ENCODE measurements at places on chromosomes 4 and X.

GRCh38 chrX:148612431-148612830 is 112.0 kb downstream of the AFF2 start:
- no peak for DNase-seq

GRCh38 chrX:26208012-26208411 is 8.0 kb upstream of the MAGEB5 start:
- DNase-seq, result no peak

GRCh38 chr4:158929939-158930638 is 161.3 kb downstream of the FNIP2 start:
- DNase-seq, result no peak

DNA sequence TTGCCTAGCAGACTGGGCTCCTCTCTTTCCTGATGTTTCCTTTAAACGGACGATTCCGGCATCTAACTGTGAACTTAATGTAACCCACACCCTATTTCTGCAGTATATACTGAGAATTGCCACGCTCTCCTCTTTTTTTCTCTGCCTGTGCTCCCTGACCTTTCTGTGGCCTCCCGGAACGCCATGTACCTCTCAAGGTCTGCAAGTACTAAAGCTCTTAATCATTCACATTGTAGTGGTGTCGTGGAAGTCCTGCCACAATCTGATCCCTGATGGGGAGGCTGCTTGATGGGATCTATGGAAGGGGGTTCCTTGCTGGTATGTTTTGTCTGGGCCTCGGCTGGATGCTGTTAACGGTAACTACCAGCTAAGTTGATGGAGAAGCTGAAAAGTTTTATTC is 302.9 kb upstream of the EPHA5 start:
- DNase-seq, result no peak

- no peak for DNase-seq
Observed at GRCh38 chr4:158538911-158539310, 17.2 kb downstream of the RXFP1 start.

DNA sequence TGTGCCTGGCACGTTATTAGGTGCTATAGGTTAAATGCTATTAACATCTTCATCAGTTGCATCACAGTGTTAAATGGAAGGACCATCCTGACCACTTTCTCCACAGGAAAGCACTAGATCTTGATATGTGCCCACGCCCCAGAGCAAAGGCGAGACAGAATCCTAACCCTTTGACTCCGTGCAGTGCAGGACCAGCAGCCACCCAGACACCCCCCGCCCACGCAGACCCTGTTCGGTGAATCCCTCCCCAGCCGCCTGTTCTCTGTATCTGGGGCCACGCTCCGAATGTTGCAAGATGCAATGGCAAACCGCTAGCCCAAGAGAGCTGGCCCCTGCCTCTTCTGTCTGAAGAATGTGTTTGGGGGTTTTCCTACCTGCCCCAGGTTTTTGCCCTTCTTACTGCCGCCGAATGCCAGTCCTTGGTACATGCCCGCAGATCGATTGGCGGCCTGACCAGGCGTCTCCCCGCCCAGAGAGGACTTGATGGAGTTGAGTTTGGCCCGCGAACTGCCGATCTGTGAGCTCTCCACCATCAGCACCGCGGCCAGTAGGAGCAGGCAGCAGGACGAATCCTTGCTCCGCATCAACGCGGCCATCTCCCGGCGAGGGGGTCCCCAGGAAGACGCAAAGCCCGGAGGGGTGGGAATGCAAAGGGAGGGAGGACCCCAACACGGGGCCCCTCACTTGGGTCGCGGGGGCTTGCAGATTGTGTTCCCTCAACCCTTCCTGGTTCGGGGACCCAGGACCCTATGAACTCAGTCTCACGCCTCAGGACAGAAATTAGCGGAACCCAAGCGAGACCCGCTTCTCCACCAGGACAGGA is 906 bp downstream of the DKK2 start:
- no peak for DNase-seq

- no peak for DNase-seq
Observed at GRCh38 chrX:145856181-145856580, 38.6 kb downstream of the SLITRK2 start.

DNA sequence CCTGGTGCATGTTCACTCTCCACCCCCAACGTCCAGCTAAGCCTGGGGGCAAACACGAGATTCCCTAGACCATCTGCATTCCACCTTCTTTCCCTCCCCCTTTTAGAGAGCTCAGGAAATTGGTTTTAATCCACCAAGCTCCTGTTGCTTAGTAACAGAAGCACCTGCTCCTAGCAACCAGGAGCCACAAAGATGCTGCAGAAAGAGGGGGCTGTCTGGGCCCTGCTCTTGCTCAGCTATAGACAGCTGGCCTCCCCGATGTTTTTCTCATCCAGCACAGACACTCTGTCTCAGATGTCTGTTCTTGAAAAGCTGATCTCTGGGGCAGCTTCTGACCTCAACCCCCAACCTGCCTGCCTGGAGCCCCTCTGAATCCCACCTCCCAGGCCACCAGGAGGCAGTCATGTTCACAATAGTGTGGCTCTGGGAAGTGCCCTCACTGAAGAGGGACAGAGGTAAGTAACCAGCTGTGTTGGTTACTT is 71.5 kb downstream of the SLC16A2 start:
- DNase-seq, result no peak

GRCh38 chr4:10715696-10716095 is 31.1 kb upstream of the CLNK start:
- no peak for DNase-seq

DNA sequence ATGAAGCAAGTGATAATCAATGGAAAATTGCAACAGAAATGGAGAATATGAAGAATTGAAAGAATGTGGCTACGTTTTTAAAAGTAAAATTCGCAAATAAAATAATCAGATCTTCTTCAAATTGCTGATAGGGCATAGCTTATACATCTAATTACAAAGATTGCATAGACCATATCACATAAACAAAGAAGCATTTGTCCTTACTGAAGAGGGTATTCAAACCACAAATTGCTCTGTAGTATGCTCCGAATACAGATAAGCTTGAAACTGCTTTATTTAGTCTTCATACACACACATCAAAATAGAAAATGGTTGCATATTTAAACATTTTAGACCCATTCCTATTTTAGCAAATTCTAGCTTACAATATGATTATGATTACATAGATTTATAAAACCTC is 206.7 kb upstream of the SLIT2 start:
- DNase-seq, result no peak

GRCh38 chrX:13759152-13759718 is 24.7 kb downstream of the OFD1 start:
- DNase-seq, result peak; percentile 18

DNA sequence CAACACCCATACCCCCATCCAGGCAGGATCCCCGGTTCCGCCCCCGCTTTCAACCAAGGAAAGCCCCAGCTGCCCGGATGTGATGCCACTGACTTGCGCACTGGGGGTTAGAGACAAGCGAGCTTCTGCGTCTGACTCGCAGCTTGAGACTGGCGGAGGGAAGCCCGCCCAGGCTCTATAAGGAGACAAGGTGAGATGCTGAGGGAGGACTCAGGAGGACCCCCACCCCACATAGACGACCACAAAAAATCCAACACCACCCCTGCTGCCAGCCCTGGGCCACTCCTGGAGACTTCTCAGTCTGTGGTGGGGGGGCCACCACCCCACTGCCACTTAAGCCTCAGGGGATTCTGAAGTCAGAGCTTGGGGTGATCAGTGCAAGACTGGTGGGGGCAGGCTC is at the start of gene MAGEA4:
TSS of gene MAGEA4 (plus strand) at position 110 of the 400 bp plus-strand sequence. CDS start 10,776 bp downstream, outside the sequence.
- no peak for DNase-seq

GRCh38 chr4:1215141-1216075 is 33.5 kb downstream of the CTBP1 start:
- DNase-seq, result no peak

DNA sequence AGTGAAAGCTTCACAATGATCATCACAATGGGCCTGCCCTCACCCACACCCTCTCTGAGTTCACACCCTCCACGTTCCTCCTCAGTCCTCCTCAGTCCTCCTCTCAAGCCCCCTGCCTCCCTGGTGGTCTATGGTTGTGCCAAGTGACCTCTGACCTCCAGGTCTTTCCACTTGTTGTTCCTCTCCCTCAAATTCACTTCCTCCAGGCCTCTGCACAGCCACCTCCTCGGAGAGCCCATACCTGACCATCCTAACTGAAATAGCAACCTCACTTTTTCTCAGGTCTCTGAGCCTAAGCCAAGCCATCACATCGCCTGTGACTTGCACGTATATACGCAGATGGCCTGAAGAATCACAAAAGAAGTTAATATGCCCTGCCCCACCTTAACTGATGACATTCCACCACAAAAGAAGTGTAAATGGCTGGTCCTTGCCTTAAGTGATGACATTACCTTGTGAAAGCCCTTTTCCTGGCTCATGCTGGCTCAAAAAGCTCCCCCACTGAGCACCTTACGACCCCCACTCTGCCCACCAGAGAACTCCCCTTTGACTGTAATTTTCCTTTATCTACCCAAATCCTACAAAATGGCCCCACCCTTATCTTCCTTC is 293.4 kb upstream of the TENM3 start:
- DNase-seq, result no peak

DNA sequence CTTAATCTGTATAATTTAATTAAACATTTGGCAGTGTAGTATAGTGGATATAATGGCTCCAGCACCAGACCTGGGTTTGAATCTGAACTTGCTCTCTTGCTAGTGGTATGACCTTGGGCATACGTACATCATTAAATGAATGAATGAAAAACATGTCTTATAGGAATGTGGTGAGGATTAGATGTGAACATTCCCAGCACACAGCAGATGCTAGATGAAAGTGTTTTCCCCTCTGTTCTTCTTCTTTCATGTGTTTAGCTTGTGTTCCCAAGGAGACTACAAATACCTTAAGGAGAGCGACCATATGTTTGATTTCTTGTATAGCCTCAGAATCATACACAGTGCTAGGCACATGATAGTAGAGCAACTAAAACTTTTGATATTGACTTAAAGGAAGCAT is 56.5 kb downstream of the CT47B1 start:
- DNase-seq, result no peak

Data from GF-D8 (cell line).